Activated naive CD8-positive, alpha-beta T cell treated with anti-CD3 and anti-CD28 coated beads, Interleukin-2, amount 50 U/mL, for 24 hours (primary cell): ENCODE measurements at places on chromosomes 4 and X.

DNA sequence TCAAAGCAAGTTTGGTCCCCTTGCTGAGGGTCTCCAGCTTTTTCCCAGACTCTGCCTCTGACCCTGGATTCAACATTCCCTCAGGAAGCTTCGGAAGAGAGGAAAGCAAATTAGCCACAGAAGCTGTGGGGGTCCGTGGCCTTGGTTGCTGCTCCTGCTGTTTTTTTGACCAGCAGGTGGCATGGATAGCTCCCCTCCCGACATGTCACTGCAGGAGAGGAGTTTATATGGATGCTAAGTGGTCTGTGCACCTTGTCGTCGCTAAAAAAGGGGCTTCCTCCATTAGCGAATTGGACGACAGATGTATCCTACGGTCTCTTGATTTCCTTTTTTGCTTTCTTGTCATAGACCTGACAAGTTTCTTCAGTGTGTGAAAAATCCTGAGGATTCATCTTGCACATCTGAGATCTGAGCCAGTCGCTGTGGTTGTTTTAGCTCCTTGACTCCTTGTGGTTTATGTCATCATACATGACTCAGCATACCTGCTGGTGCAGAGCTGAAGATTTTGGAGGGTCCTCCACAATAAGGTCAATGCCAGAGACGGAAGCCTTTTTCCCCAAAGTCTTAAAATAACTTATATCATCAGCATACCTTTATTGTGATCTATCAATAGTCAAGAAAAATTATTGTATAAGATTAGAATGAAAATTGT is 70.2 kb downstream of the CD38 start:
- H3K27me3 ChIP-seq, result no peaks in the 10 kb centered on the region
- peaks cover 4% of the 10 kb centered on the region for H3K36me3 ChIP-seq
- no peak overlapping the region for H3K27ac ChIP-seq
- no peak overlapping the region for H3K4me3 ChIP-seq

DNA sequence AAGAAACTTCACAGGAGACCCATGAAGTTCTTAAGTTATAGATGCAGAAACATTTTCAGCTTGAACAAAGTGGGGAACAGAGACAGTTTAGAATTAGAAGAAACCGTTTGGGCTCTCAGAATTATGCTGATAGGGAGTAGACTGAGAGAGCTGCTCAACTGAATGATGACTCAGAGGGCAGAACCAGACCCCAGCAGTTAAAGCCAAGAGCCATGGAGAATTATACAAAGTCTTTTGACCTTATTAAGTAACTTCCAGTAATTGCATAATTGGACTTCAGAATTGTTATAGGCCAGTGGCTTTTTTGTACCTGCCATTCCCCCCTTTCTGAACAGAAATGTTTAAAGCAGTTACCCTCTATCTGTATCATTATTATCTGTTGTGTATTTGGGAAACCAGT is 642.1 kb downstream of the CCSER1 start:
- DNase-seq, result no peak
- no peaks in the 10 kb centered on the region for H3K27me3 ChIP-seq
- no peaks in the 10 kb centered on the region for H3K4me1 ChIP-seq

DNA sequence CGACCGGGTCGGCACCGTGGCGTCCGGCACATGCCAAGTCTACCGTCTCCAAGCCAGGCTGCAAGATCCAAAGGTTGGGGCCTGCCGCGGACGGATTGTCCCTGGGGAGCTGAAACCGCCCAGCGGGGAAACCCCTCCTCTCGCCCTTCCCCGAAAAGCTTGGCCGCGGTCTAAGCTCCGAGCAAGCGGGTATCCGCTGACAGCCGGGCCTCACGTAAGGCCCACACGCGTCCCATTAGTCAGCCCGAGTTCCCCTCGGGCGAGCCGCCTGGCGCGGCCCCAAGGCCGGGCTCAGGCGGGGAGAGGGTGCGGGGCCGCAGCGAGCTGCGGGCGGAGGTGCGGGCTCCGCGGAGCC is 6.8 kb upstream of the BCOR start:
- H3K4me3 ChIP-seq, result peak overlapping the region; percentile 21
- DNase-seq, result peak; percentile 44
- H3K27me3 ChIP-seq, result no peaks in the 10 kb centered on the region
- no peaks in the 10 kb centered on the region for H3K36me3 ChIP-seq

DNA sequence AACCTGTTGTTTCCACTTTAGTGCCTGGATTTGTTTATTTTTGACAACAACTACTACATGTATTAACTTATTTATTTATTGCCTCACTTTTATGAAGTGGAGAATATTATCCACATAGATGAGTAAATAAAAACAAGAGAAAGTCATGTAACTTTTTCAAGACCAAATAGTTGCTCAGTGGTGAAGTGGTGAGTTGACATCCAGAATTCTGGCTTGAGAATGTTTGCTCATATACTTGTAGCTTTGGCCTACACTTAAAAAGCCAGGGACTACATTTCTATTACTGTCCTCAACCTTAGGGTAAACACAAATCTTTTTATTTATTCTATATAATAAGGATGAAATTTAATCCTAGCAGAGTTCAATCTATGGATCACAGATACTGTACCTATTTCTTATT is 47.7 kb upstream of the GALNTL6 start:
- H3K27ac ChIP-seq, result no peak overlapping the region
- no peak overlapping the region for H3K4me3 ChIP-seq
- H3K4me1 ChIP-seq, result no peaks in the 10 kb centered on the region
- no peaks in the 10 kb centered on the region for H3K36me3 ChIP-seq
- H3K27me3 ChIP-seq, result no peaks in the 10 kb centered on the region
- no peak for DNase-seq

GRCh38 chr4:93467484-93468155 is 360.9 kb upstream of the ATOH1 start:
- H3K27me3 ChIP-seq, result no peaks in the 10 kb centered on the region
- no peak overlapping the region for H3K4me3 ChIP-seq
- no peaks in the 10 kb centered on the region for H3K36me3 ChIP-seq
- no peak for DNase-seq

DNA sequence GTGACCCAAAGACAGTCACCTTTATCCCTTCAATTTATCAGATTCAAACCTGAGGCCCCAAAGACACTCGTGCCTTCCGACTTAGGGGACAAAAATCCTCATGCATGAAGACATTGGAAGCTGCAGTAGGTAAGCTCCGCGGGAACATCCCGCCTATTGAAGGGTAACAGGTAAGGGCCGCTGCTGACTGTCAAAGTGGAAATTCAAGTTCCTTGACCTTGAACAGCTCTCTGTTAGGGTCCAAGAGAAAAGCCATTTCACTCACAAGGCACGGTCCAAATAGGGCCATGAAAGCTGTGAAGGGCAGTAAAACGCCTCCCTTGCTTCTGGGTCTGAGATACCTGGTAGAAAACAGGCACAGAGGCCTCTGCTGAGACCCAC is 34.2 kb downstream of the CCDC149 start:
- H3K4me3 ChIP-seq, result no peak overlapping the region
- H3K27ac ChIP-seq, result no peak overlapping the region
- no peaks in the 10 kb centered on the region for H3K27me3 ChIP-seq

DNA sequence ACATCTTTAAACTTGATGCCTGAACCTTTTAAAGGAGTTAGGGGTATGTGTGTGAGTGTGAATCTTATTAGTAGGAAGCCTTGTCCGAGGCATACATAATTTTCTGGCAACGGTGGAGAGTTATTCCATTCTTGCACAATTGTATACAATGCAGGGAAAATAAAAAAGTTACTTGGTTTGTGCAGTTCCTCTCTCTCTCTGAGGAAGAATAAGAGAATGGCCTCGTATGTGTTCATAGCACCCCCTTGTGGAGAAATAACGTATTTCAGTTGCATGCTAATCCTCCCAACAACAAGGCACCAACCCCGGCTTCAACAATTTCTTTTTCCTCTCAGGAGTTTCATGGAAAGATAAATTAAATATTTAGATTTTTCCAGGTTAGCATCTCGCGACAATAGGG is 33.7 kb upstream of the FGF13 start:
- no peak for DNase-seq
- H3K27ac ChIP-seq, result no peak overlapping the region
- H3K4me3 ChIP-seq, result no peak overlapping the region
- no peaks in the 10 kb centered on the region for H3K27me3 ChIP-seq
- H3K4me1 ChIP-seq, result no peaks in the 10 kb centered on the region

DNA sequence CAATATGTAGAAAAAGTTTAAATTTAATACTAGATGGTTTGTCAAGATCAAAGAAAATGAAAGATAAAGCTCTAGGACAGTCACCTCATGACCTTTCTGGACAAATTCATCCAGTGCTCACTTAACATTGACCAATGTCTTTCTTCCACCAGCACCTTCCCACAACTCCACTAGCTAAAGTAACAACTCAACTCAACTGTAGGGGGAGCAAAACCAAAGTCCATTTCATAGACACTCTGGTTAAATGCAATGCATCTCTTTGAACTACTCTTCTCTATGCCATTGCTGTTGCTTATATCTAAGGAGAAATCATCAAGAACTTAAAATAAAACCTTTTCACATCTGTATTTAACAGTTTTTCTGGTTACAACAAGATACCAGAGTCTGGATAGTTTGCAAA is 25.1 kb downstream of the UGT2B4 start:
- H3K4me3 ChIP-seq, result no peak overlapping the region
- no peaks in the 10 kb centered on the region for H3K27me3 ChIP-seq
- no peak for DNase-seq
- H3K27ac ChIP-seq, result no peak overlapping the region
- no peaks in the 10 kb centered on the region for H3K4me1 ChIP-seq

DNA sequence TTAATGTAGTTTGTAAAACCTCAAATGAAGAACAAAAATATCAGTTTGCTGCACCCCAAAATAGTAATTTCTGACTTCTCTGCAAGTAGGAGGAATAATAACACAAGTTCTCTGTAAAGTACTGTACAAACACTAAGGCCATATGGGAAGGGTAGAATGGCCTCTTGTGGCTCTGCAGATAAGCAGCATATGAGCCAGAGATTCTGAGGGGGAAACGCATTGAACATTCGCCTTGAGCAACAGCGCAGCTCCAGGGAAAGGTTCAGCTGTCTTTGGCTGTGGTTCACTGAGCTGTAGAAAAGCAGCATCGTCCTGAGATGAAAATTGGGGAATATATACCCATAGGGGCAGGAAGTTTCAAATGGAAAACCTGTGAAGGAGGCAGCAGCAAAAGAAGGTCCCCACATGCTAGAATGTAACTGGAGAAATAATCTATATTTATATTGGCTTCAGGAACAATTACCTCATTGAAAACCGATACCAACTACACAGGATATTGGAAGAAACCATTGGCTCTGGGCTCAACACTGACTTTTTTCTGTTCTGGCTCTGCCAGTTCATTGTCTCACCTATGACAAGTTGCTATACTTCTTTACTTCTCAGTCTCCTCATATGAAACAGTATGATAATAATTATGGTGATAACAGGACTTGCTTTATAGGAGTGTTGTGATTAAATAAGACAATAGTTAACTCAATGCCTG is 357.6 kb upstream of the CPEB2 start:
- no peak overlapping the region for H3K27ac ChIP-seq
- H3K36me3 ChIP-seq, result no peaks in the 10 kb centered on the region
- no peak for DNase-seq
- no peak overlapping the region for H3K4me3 ChIP-seq

DNA sequence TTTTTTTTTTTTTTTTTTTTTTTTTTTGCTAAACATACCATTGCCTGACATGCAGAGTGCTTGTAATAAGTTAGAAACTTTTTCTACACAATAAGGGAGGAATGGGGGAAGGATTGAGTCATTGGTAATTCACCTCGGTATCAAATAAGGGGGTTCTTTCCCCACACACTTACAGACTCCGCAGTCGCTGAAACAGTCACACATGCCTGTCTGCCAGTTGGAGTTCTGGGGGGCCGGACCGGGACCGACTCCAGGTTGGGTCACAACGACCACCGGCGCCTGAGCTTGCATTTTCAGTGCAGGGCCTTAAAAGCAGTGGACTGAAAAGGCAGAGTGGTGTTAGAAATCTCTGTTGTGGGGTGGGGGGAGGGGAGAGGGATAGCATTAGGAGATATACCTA is 6.9 kb downstream of the PLAC8 start:
- H3K27ac ChIP-seq, result peak overlapping the region; percentile 90
- H3K4me1 ChIP-seq, result peaks cover 67% of the 10 kb centered on the region
- DNase-seq, result peak; percentile 63
- H3K4me3 ChIP-seq, result peak overlapping the region; percentile 74
